ENCODE measurements at places on chromosomes 6 and 20. TPM values are rescaled to one million over a fixed set of nuclear protein-coding genes. Genes with fewer than 3 reads are reported as not detected.

DNA sequence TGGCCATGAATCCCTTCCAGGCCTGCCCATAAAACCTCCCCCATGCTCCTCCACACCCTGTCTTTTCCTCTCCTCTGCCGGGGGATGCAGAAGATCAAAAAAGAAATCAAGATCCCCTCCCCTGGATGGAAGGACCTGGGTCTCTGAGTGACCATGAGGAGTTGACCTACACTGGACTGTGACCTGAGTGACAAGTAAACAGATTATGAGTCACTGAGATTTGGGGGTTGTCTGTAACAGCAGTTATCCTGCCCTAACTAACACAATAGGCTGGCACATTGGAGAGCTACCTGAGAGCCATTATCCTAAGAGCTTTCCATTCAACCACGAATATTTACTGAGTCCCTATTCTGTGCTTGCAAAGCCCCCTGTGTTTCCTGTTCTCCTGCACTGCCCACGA, 28.4 kb upstream of the SIRPA start:
- no peak for DNase-seq

GRCh38 chr6:2942914-2943563, 28.3 kb downstream of the SERPINB6 start:
- no peak for DNase-seq

DNA sequence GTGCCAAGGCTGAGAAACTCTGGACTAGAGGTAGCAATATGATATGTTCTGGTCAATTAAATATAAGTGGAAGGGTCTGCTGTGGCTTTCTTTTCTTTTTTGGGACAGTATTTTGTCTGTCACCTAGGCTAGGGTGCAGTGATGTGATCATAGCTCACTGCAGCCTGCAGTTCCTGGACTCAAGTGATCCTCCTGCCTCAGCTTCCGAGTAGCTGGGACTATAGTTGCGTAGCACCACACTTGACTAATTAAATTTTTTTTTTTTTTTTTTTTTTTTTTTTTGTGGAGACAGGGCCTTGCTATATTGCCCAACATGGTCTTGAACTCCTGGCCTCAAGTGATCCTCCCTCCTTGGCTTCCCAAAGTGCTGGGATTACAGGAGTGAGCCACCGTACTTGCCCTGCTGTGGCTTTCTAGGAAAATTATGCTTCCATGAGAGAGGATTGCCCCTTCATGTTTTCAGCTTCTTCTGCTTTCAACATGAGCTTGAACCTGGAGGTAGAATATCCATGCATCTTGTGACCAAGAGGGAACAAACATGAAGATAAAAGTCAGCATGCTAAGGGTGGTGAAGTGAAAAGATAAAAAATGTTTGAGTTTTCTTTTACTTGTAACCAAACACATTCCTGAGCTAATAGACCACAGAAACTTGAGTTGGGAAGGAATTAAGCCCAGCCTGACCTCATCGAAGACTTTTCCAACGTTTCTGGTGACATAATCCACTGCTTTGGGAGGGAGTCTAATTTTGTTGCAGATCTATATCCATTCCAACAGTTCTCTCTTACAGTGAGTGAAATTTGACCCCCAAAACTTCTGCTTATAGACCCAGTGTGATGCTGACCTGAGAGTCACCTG, 75.1 kb downstream of the CARMIL1 start:
- no peak for DNase-seq

- DNase-seq = no peak
Observed at GRCh38 chr6:111731456-111732195, 125.9 kb upstream of the TRAF3IP2 start.

- DNase-seq = no peak
Observed at GRCh38 chr20:42095221-42095620, 477.0 kb upstream of the CHD6 start.

GRCh38 chr6:97462938-97463598, 180.1 kb upstream of the MMS22L start:
- no peak for DNase-seq

DNA sequence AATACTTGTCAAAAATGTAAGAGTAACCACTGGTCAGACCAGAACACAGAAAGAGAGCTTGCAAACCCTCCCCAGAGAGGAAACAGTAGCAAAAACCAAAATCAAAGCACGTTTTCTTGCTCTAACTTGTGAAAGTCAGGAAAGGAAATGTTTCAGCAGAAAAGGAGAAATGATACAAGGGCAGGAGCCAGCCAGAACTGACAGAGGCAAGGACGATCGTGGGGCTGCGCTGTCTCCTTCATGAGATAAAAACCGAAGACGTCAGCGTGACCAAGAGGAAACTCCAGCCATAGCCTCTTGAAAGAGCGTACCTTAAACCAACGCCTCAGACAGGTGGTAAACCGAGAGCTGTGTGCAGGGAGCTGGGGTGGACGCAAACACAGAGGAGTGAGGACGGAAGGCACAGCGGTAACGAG, 27.5 kb downstream of the LAMA5 start:
- no peak for DNase-seq

- DNase-seq = no peak
Observed at GRCh38 chr6:104613416-104614001, 246.2 kb downstream of the HACE1 start.

DNA sequence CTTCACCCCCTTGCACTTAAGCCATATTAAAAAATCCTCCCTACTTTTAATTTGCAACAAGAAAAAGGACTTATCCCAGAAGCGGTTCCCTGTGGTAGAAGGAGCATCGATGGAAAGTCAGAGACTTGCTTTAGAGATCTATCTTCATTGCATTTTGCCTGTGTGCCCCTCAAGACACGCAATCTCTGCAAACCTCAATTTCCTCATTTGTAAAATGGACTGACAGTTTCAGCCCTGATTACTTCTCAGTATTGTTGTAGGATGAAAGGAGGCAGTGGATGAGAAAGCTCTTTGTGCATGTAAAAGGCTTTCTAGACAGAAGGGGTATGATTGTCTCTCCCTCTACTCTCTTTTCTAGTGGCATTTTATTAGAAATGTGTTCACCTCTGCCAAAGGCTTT, 410.2 kb downstream of the CDC5L start:
- DNase-seq = no peak

GRCh38 chr6:120587381-120587780, 746.9 kb downstream of the TBC1D32 start:
- no peak for DNase-seq

DNA sequence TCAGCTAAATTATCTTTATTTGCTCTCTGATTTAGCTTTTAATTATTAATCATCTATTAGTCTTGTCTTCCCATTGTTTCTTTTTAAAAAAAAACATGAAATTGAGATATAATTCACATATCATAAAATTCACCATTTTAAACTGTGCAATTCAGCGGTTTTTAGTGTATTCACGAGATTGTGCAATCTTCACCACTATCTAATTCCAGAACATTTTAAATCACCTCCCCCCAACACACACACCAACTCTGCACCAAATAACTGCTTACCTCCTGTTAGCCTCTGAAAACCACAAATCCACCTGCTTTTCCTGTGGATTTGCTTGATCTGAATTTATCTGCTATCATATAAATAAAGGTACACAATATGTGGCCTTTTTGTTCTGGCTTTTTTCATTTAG, 8.8 kb upstream of the ABRACL start:
- no peak for DNase-seq

- DNase-seq = no peak
Observed at GRCh38 chr6:54879188-54879985, 32.8 kb downstream of the FAM83B start.

DNA sequence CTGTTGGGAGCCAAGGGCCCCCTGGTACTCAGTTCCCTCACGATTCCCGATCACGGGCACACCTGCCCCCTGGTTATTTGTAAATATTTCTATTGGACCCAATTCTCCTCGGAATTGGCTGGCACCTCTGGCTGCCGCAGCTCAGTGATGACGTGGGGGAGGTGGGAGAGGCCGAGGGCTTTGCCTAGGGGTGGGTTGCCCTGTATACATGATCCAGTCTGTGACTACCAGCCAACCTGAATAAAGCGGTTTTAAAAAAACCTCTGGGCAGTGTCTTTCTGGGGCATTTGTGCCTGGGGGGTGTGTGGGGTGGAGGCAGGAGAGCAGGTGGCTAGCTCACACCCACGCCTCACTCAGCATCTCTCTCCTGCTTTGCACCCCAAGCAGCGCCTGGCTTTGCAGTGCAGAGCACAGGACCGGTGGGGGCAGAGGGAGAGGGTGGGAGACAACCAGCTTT, 42.2 kb downstream of the VSTM2L start:
- no peak for DNase-seq

DNA sequence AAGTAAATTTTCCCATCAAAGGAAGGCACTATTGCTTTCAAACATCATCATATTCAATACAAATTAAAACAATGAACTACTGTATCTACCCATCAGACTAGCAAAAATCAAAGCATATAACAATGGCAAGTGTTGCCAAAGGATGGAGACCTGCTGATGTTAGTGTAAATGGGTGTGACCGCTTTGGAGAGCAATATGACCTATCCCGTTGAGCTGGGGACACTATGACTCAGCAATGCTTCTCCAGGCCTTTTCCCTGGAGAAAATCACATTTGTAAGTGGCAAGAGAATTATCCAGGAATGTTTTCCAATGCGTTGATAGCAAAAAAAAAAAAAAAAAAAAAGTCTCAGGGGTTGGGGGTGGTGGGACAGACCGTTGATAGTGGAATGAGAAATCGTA, 46.1 kb downstream of the PHACTR3 start:
- DNase-seq = no peak

- DNase-seq = no peak
Observed at GRCh38 chr6:109441069-109441816, 719 bp downstream of the SMPD2 start.

GRCh38 chr6:167331565-167331964, 6.7 kb downstream of the TTLL2 start:
- no peak for DNase-seq

GRCh38 chr20:10347086-10347880, 86.7 kb downstream of the MKKS start:
- no peak for DNase-seq

DNA sequence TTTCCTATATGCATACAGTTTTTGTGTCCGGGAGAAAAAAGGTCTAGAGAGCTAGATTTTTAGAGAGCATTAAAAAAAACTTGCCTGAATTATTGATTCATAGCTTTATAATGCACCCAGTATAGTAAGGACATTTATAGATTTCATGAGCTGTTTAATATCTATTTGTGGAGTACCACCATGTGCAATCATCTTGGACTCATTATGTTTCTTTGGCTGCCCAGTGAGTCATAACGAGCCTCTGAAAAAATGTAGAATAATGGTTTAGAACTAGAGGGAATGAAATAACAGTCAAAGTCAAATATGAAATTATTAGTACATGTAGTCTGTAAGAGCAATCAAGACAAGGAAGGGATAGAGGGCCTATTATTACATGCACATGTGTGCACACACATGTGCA, 350.0 kb downstream of the CD83 start:
- DNase-seq = no peak

- DNase-seq = no peak
Observed at GRCh38 chr6:6714953-6715352, 126.4 kb downstream of the LY86 start.

- DNase-seq = no peak
Observed at GRCh38 chr20:47493963-47494293, 7.8 kb upstream of the NCOA3 start.

- no peak for DNase-seq
Observed at GRCh38 chr6:6328451-6328850, 8.0 kb upstream of the F13A1 start.

DNA sequence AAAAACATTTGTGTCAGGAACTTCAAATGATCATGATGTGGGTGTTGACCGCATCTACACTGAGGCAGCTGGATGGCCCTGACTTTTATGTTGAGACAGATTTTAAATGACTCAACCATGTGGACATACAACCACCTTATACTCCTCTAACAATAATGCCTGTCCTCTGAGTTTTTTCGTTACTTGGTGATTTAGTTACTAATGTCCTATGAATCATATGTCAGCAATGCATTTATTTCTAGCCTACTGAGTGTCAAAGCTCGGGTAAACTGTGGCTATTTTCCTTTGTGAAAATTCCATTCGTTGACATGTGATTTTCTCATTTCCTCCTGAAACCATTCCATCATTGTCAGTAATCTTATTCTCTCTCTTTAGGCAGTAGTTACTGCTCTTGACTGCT, 38.9 kb upstream of the NKX2-4 start:
- no peak for DNase-seq

GRCh38 chr6:89357390-89357789, 4.9 kb upstream of the UBE2J1 start:
- no peak for DNase-seq

DNA sequence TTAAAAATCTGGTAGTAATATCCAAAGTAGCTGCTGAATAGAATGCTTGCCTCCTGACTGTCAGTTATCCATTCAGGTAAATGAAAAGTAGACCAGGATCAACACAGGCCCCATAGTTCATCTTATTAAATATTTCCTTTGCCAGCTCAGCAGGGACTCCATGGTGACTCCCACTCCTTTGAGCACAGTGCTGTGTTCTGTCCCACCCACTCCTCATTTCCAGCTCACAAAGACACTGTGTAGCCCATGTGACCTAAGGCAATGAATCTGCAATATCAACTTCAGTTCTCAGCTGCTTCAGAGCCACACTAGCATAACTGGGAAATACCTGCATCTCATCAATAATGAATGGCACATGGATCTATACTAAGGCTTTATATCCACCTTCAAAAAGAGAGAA, 189.5 kb upstream of the MANEA start:
- no peak for DNase-seq

- no peak for DNase-seq
Observed at GRCh38 chr6:158068893-158069799, 87.5 kb downstream of the SYNJ2 start.

DNA sequence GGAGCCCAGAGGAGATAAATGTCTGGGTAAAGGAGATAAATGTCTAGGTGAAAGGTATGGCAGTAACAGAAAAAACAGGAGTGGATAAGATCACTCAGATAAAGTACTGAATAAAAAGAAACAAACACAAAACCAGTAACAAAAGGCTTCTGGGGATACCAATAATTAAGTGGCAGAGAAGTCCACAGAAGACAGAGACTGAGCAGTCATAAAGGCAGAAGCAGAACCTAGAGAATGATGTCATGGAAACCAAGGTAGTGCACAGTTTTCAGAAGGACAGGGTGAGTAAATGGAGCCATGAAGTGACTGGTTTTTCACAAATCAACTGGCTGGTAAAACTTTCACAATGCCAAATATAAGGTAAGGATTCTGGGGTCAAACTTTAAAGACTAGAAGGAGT, 80.9 kb upstream of the PLN start:
- DNase-seq = no peak

SNAP25 gene
- total RNA-seq = 0.15 TPM

PEX3 gene
- total RNA-seq = 20.3 TPM

PET117 gene
- total RNA-seq = 5.0 TPM

TMEM217 gene
- total RNA-seq = 2.0 TPM

ZNF512B gene
- 11.2 TPM for total RNA-seq

FAM209B gene
- total RNA-seq = not detected

LY6G6F gene
- not detected for total RNA-seq

ZC3H12D gene
- total RNA-seq = 0.95 TPM

HLA-DRA gene
- total RNA-seq = 26.0 TPM

IMPG1 gene
- total RNA-seq = 0.13 TPM

CST9L gene
- not detected for total RNA-seq

NKX2-4 gene
- total RNA-seq = not detected

All from esophagus squamous epithelium (tissue), 5 donors.